ENCODE measurements at places on chromosomes 6 and 20. TPM values are rescaled to one million over a fixed set of nuclear protein-coding genes. Genes with fewer than 3 reads are reported as not detected.
A peak's percentile ranks its signal among the peaks of the same experiment; 100 is the strongest.

Gene CALHM5
- total RNA-seq = 12.0 TPM

- DNase-seq = no peak
Observed at GRCh38 chr20:20970841-20971240, 135.3 kb downstream of the LINC00237 start.

Gene EIF6
- 72.9 TPM for total RNA-seq

- no peak for DNase-seq
Observed at GRCh38 chr6:112178846-112179245, 75.5 kb downstream of the LAMA4 start.

GRCh38 chr6:73719046-73719445 is 23.0 kb downstream of the CD109 start:
- DNase-seq = no peak

Gene CFAP61
- total RNA-seq = 2.4 TPM

- DNase-seq = no peak
Observed at GRCh38 chr20:51727872-51728271, 40.3 kb downstream of the ATP9A start.

Gene ADGRG6
- 104 TPM for total RNA-seq

GRCh38 chr6:26234421-26235301 is 130.3 kb upstream of the BTN3A2 start:
- peak; percentile 92 for DNase-seq

DNA sequence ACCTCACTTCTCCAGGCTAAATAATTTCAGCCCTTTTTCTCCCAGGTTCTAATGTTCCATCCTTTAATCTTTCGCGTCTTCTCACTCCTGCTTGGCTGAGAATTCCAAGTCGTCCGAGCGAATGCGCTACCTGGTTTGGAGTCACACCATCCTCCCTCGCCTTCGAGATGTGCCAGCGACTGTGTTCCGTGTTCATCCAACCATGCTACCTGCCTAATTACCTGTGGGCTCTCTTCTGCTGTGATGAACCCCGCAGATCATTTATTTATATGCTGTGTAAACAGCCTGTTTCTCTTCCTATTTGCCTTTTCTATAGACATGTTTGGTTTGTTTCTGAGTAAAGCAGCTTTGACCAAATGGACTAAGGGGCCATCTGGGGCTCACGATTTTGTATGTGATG is 83.5 kb upstream of the TMEM181 start:
- DNase-seq = no peak

Gene DACT2
- total RNA-seq = 8.7 TPM

DNA sequence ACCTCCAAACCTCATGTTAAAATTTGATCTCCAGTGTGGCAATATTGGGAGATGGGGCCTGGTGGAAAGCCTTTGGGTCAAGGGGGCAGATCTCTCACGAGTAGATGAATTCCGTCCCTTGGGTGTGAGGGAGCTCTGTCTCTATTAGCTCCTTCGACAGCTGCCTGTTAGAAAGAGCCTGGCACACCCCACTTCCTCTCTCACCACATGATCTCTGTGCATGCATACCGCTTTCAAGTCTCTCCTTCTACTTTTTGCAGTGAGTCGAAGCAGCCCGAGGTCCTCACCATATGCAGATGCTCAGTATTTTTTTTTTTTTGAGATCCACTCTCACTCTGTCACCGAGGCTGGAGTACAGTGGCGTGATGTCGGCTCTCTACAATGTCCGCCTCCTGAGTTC is 176.9 kb downstream of the SYNDIG1 start:
- DNase-seq = no peak

- no peak for DNase-seq
Observed at GRCh38 chr6:3522561-3523260, 65.9 kb upstream of the SLC22A23 start.

DNA sequence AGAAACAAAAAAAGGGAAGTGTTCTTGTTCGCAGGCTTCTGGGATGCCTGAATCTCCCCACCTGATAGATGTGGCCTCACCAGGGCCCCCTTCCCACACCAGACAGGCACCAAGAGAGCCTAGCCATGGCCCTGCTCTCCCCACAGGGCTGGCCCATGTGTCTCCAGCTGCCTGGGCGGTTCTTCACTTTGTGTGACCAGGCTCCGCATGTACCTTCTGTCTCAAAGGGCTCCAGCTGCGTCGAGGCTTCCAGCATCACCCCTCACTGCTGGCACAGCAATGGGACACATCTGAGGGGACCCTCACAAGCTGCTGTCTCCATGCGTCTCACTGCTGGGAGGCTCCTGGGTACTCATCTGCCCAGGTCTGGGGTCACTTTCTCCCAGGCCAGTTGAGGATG is 362.9 kb downstream of the ZFAND3 start:
- DNase-seq = no peak

Gene PXDC1
- total RNA-seq = 92.5 TPM

DNA sequence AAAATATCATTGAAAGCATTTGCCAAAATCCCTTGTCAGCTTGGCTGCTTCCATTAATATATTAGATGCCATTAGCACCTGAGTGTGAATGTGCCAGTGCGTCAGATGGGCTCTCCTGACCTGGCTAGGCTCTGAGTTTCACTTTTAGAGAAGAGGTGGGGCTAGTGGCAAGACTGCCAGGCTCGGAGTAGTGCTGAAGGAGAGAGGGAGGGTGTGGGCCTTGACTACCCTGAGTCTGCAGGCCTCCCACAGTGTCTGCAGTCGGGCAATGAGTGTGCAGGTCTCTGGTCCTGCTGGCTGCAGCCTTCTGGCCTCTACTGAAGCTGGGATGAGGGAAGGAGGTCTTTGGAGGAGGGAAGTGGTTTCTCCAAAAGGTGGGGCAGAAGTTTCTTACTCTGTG is 34.6 kb upstream of the PNPLA1 start:
- no peak for DNase-seq

- no peak for DNase-seq
Observed at GRCh38 chr20:52118016-52118623, 73.5 kb downstream of the ZFP64 start.

Gene MYCT1
- 3.1 TPM for total RNA-seq

DNA sequence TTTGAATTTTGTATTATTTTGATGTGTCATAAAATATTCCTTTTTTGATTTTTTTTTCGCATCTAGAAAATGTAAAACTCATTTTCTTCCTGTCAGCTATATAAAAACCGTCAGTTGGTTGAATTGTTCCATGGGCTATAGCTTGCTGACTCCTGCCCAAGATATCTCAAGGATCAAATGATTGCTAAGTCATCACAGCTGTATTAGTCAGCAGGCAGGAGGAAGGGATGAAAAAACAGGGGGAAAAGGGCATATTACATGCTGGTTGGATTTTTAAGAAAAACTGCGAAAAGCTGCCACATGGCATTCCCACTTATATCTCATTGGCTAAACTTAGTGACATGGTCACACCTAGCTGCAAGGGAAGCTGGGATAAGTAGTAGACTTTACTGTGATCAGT is 569.9 kb downstream of the BCKDHB start:
- no peak for DNase-seq

DNA sequence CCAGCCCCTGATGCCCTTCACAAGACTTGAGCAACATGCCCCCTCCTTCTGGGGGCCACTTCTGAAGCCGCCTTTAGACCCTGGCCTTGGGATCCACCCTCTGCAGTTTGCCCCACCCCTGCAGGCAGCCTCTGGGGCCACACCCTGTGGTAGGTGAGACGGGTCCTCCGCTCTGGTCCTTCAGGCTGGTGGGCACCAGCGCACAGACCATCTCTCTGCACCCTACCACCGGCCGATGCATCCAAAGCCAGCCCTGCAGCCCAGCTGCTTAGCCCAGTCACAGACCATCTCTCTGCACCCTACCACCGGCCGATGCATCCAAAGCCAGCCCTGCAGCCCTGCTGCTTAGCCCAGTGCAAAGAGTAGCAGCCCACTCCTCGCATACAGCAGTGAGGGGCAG is 159.3 kb upstream of the ECI2 start:
- no peak for DNase-seq

DNA sequence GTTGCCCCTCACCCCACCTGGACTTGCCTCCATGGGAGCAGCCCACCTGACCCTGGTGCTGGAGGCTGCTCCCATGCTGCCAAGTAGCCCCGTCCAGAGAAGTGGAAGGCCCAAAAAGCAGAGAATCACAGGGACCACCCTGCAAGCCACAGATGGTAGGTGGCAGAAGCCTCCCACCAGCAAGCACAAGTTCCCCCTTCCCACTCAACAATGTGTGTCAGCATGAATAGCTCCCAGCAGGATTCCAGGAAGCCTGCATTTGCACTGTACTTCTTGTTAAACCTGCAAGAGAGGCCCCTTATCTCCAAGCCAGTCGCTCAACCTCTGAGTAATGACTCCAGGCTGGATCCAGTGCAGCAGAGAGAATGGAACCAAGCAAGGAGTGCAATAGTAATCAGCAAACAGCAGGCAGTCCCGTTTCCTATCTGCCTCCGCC is 180.8 kb upstream of the CST7 start:
- peak; percentile 71 for DNase-seq

Gene SIRPG
- 3.4 TPM for total RNA-seq

Gene PDE10A
- total RNA-seq = 15.4 TPM

DNA sequence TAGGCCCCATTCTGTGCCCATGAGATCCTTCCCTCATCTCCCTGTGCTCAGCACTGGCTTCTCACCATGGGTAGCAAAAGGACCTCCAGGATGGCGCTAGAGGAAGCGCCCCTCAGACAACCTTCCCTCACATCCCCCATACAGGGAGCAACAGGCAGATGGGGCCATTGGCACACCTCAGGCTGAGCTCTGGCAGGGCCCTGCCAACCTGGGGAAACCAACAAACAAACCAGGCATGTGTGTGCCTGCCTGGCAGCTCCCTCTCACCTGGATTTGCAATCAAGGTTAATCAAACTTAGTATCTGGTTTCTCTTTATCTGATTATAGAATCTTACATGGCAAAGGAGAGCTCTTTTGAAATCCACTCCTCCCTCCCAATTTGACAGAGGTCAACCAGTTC is 134.9 kb downstream of the SLC23A2 start:
- no peak for DNase-seq

- DNase-seq = no peak
Observed at GRCh38 chr6:98137391-98137790, 697.0 kb upstream of the POU3F2 start.

GRCh38 chr6:45651301-45651700 is 273.6 kb upstream of the SUPT3H start:
- no peak for DNase-seq

- no peak for DNase-seq
Observed at GRCh38 chr20:23029324-23029723, 5.8 kb upstream of the SSTR4 start.

DNA sequence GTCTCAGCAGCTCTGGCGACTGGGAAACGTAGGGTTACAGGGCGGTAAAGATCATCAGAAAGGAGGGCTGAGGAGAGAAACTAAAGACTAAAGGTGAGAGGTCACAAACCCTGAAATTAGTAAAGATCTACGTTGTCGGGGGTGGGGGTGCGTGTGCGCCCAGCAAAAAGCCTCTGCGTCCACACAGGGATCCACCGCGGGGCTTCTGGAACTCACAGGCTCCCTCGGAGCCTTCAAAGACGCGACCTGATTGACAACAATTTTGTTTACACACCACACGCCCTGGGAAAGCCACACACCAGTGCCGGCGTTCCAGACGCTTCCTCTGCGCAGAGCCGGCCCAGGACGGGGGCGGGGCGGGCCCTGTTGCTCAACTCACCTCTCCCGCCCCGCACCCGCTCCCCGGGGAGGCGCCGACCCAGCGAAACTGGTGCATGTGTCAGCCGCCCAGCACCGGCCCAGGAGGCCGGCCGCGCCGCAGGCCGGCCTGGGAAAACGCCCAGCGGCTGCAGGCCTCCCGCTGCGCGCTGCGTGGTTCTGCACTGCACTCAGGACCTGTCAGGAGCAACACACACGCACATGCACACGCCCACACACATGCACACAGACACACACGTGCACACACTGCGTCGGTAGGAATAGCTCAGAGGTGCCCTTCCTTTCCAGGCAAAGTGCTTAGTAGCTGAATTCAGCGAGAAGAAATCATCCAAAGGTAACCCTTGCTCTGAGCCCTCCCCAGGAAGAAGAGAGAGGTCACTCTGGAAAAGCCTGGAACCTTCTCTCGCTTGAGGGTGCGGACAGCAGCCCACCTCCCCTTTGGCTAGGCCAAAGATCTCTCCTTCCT is 57.2 kb upstream of the ARID1B start:
- peak; percentile 91 for DNase-seq

Gene NRSN1
- total RNA-seq = 6.5 TPM

DNA sequence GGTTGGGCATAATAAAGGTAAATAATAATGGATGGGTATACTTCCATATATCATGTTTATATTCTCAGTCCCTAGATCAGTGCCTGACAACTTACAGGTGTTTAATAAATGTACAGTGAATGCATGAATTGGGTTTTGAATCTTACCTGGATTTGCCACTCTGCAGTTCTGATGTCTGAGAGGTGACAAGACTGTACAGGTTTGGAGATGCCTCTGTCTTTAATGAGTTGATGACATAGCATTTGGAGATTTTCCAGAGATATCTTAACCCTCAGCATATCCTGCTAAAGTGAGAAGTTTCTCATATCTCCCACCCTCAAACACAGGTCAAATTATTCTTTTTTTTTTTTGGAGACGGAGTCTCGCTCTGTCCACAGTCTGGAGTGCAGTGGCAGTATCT is 2.2 kb downstream of the ANKS1A start:
- DNase-seq = peak; percentile 6

Gene RIMS4
- total RNA-seq = 2.9 TPM

DNA sequence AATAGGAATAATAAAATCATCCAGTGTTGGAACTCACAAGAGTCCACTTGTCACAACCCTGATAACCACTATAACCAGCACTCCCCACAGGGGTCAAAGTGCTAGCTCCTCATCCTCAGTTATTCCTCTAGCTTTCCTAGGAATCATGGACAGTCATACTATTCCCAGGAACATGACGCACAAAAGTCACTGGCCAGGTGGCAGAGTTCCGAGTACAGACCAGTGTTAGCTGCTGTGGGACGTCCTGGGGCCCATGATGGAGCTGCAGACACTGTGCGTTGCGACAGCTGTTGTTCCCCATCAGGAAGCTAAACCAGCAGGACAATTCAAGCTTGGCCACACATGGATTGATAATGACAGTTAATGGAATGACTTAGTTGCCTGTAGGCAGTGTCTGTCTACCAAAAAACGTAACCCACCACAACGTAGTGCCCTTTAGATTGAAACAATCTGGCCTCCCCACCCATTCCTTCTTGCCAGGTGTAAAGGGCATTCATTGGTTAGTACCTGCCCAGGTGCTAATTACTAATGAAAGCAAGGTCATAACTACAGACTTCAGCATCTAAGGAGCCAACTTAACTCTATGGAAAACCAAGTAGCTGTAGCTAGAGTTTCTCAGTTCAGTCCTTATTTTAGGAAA is 17.4 kb downstream of the EZR start:
- DNase-seq = no peak

DNA sequence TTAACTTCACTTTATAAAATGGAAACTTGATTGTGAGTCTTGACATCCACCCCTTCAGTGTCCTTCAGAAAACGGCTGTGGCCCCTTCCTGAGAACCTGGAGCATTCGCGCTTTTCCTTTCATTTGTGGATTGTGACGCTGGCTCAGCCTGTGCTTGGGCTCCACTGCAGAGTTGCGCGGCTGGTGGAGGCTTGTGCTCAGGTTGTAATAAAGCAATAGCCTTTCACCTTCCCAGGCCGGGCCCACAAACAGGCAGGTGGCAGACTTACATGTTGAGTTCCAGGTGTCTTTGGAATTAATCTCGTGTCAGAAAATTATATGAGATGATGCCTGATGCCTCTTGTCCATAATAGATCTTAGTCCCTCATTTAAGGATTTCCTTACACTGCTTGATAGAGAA is 199.9 kb downstream of the CDH4 start:
- no peak for DNase-seq

Gene MOXD1
- total RNA-seq = 3.4 TPM

- DNase-seq = no peak
Observed at GRCh38 chr6:122620902-122621301, 10.7 kb downstream of the PKIB start.

GRCh38 chr6:84560436-84561390 is 203.7 kb downstream of the TBX18 start:
- peak; percentile 25 for DNase-seq

GRCh38 chr6:89690944-89691324 is 52.4 kb upstream of the LYRM2 start:
- DNase-seq = no peak
